Mesenchymal stem cell (in vitro differentiated cells and primary cell): ENCODE measurements at places on chromosomes 7 and 10.

- peaks cover 7% of the 10 kb centered on the region for H3K36me3 ChIP-seq
- peaks cover 2% of the 10 kb centered on the region for H3K4me1 ChIP-seq
- peak overlapping the region; percentile 84 for H3K27ac ChIP-seq
Measured at GRCh38 chr7:111803015-111803758, 240.9 kb upstream of the IMMP2L start.

DNA sequence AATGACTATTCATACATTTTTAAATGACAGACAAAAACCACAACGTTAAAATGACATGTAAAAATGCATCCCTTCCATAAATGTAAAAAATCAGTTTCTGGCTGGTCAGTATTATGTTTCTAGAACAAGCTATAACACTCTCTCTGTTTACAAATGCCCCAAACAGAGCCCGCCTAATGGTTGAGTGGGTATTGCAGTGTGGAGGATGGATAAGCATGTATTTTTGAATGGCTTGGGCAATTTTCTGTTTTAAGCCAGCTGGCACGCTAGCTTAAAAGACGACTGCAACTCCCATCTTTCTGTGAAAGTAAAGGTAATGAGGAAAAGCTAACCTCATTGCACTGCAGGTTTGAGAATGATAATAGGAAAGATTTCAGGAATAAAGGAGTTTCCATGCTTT, 430.7 kb downstream of the PARD3 start:
- no peaks in the 10 kb centered on the region for H3K27me3 ChIP-seq
- no peak overlapping the region for H3K27ac ChIP-seq
- H3K4me3 ChIP-seq, result no peak overlapping the region
- no peak for DNase-seq
- no peaks in the 10 kb centered on the region for H3K4me1 ChIP-seq

- DNase-seq, result peak; percentile 78
- peaks cover 8% of the 10 kb centered on the region for H3K4me1 ChIP-seq
- H3K27ac ChIP-seq, result peak overlapping the region; percentile 46
- H3K36me3 ChIP-seq, result peaks cover 33% of the 10 kb centered on the region
Measured at GRCh38 chr10:93386631-93387369, 95.3 kb downstream of the MYOF start.

DNA sequence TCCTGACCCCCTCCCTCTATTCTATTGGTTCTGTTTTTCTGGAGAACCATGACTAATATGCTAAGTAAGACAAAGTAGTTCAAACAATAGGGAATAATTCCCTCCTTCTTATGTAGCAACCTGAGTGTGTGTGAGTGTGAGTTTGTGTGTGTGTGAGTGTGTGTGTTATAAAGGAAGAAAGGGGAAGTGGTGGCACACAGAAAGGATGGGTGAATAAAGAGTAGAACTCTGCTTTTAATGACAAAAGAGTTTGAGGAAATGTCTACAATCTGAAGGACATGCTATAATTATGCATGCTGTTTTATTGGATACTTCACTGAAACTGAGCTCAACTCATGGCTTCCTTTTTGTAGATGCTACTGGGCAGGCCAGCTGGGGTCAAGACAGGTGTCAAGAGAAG, 489.5 kb downstream of the REEP3 start:
- no peak overlapping the region for H3K27ac ChIP-seq
- H3K36me3 ChIP-seq, result no peaks in the 10 kb centered on the region
- H3K4me1 ChIP-seq, result no peaks in the 10 kb centered on the region

DNA sequence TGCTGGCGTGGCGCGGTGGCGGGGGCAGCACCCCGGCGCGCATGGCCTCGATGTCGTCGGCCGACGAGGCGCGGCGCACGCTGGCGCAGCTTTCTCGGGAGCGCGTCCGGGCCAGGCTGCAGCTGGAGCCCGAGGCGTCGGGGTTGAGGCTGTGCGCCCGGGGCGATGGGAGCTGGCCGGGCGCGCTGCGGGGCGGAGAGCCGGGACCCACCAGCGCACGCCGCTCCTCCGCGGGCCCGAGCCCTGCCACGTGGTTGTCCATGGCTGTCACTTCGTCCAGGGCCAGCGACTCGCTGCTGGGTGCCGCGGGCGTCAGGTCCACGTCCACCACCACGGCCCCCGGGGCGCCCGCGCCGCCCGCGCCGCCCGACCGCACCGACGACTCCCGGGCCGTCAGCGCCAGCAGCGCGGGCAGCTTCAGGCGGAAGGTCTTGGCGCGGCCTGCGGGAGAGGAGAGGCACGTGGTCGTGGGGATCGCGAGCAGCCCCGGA, 20.0 kb downstream of the KCNH2 start:
- H3K4me3 ChIP-seq, result no peak overlapping the region
- H3K27me3 ChIP-seq, result peaks cover 30% of the 10 kb centered on the region
- no peak for DNase-seq
- H3K27ac ChIP-seq, result no peak overlapping the region
- H3K4me1 ChIP-seq, result peaks cover 20% of the 10 kb centered on the region
